Eye (tissue), 1 donor: ENCODE measurements at places on chromosomes 6 and 20.

GRCh38 chr6:113772961-113773360, 84.2 kb upstream of the MARCKS start:
- no peak for DNase-seq

- DNase-seq: no peak
Observed at GRCh38 chr6:129845696-129846095, 15.4 kb downstream of the TMEM244 start.

- DNase-seq: no peak
Observed at GRCh38 chr6:79686707-79687309, 55.7 kb downstream of the SH3BGRL2 start.

GRCh38 chr6:56741472-56741871, 98.8 kb upstream of the DST start:
- DNase-seq: no peak

DNA sequence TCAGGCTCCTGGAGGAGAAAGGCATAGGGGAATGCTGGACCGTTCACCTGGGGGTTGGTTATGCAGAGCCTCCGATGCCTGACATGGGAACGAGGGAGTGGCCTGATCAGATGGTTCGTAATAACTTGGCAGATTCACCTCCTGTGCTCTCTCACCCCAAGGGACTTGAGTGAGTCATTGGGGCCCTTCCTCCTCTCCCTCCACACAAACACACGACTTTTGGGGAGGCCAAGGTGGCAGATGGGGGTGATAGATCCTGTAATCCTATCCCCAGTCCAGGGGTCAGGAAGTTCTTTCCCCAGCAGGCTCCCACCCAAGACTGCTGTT, 45.6 kb upstream of the ARFGEF2 start:
- DNase-seq: no peak

DNA sequence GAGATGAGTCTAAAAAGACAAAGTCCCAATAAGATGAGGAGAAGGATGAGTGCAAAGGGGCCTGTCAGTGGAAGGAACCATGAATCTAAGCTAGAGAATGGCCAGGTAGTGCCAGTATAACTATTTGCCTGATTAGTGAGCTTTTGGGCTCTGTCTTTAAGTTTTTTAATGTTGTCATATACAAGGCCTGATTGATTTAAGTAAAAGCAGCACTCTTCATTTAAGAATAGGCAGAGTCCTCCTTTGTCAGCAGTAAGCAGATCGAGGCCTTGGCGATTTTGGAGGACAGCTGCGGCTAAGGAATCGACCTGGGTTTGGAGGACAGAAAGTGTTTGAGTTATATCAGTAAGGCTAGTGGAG, 753.4 kb upstream of the ADGRB3 start:
- DNase-seq: no peak

DNA sequence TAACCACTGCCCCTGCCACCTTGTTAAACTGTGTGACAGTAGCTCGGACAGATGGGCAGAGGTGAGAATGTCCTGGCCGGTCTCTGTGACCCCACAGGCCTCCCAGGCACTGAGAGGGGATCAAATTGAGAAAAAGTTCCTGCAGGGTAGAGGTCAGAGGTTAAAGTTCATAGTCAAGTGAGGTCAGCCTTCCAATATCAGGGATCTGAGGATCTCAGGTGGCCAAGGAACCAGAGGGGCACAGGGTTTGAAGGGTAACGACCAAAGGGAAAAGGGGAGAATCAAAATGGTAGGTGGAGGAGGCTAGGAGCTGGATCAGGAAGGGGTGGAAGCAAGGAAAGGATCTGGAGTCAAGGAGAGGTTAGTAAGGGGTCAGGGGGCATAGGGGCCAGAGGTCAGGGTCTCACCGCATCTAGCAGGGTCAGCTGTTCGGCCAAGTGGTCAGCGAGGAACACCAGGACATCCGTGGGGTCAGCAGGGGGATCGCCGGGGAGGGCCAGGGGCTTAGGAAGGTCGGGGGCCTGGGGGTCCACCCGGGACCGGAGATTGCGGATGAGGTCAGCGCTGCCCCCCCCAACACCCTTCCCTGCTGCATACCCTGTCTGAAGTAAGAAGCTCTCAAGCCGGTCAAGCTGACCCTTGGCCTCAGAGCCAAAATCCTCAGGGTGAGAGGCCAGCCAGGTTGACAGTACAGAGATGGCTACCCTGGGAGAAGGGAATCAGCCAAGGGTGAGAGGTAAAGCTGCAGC, 2.9 kb downstream of the RGL2 start:
- DNase-seq: no peak

GRCh38 chr20:14604143-14604542, 266.7 kb upstream of the FLRT3 start:
- DNase-seq: no peak

DNA sequence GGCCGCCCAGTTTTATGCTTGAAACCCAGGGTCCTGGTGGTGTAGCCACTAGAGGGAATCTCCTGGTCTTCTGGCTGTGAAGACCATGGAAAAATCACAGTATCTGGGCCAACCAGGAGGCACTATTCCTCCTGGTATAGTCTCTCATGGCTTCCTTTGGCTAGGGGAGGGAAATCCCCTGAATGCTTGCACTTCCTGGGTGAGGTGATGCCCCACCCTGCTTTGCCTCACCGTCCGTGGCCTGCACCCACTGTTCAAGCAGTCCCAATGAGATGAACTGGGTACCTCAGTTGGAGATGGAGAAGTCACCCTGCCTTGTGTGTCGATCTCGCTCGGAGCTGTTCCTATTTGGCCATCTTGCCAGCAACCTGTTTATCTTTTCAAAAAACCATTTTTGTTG, 10.1 kb upstream of the ZNF337 start:
- DNase-seq: no peak

- DNase-seq: no peak
Observed at GRCh38 chr20:32406701-32407100, 48.6 kb downstream of the ASXL1 start.
